Thoracic aorta (tissue), 2 donors: ENCODE measurements at places on chromosomes 2 and 18. TPM values are rescaled to one million over a fixed set of nuclear protein-coding genes. Genes with fewer than 3 reads are reported as not detected.

Gene TGFA
- 1.9 TPM for total RNA-seq

Gene TRAF3IP1
- 23.7 TPM for total RNA-seq

Gene ALK
- total RNA-seq, result 2.0 TPM

GRCh38 chr2:9467687-9468086 is 6.7 kb upstream of the IAH1 start:
- no peak for DNase-seq

- no peak for DNase-seq
These were observed 207.0 kb upstream of the VWC2L start for GRCh38 chr2:214203744-214204289.
